ENCODE measurements at places on chromosomes 2 and 18. TPM values are rescaled to one million over a fixed set of nuclear protein-coding genes. Genes with fewer than 3 reads are reported as not detected.

The MPHOSPH10 gene
- polyA plus RNA-seq = 55.5 TPM

The NDC80 gene
- polyA plus RNA-seq = 27.6 TPM

The CNDP1 gene
- polyA plus RNA-seq = 0.86 TPM

The CYRIA gene
- 3.7 TPM for polyA plus RNA-seq

The KHK gene
- polyA plus RNA-seq = 46.4 TPM

The DSC2 gene
- 48.0 TPM for polyA plus RNA-seq

The FZD7 gene
- polyA plus RNA-seq = 72.4 TPM

The RIF1 gene
- polyA plus RNA-seq = 41.4 TPM

The MROH2A gene
- 0.13 TPM for polyA plus RNA-seq

The NPAS2 gene
- 15.3 TPM for polyA plus RNA-seq

The MREG gene
- polyA plus RNA-seq = 16.0 TPM

The DSC3 gene
- polyA plus RNA-seq = 3.4 TPM

The KIF5C gene
- polyA plus RNA-seq = 7.1 TPM

The NEU4 gene
- polyA plus RNA-seq = 2.4 TPM

The RAB6C gene
- polyA plus RNA-seq = 0.92 TPM

The MC5R gene
- 0.24 TPM for polyA plus RNA-seq

The TFCP2L1 gene
- polyA plus RNA-seq = 1.0 TPM

The GKN2 gene
- polyA plus RNA-seq = not detected

The GAL3ST2 gene
- 0.40 TPM for polyA plus RNA-seq

The CNGA3 gene
- not detected for polyA plus RNA-seq

The UCN gene
- polyA plus RNA-seq = 0.53 TPM

The BMP10 gene
- not detected for polyA plus RNA-seq

The HES6 gene
- polyA plus RNA-seq = 4.5 TPM

The CYBRD1 gene
- polyA plus RNA-seq = 32.4 TPM

The SLC9A4 gene
- 10.2 TPM for polyA plus RNA-seq

The COX7A2L gene
- 198 TPM for polyA plus RNA-seq

The SERPINB13 gene
- polyA plus RNA-seq = not detected

The CHRND gene
- polyA plus RNA-seq = 0.71 TPM

The IL1F10 gene
- not detected for polyA plus RNA-seq

The DNAJC10 gene
- polyA plus RNA-seq = 171 TPM

The TEKT4 gene
- polyA plus RNA-seq = not detected

The ANO7 gene
- polyA plus RNA-seq = 3.3 TPM

The CHRNA1 gene
- polyA plus RNA-seq = 12.3 TPM

The RGPD4 gene
- polyA plus RNA-seq = 0.03 TPM

The LMAN2L gene
- polyA plus RNA-seq = 35.9 TPM

The CCDC178 gene
- polyA plus RNA-seq = 3.3 TPM

The CPLX4 gene
- 0.14 TPM for polyA plus RNA-seq

The RESP18 gene
- polyA plus RNA-seq = not detected

The LYG2 gene
- 0.49 TPM for polyA plus RNA-seq

The TMX3 gene
- polyA plus RNA-seq = 64.9 TPM

The PLEKHH2 gene
- polyA plus RNA-seq = 35.1 TPM

The ALPI gene
- not detected for polyA plus RNA-seq

The VWC2L gene
- 0.06 TPM for polyA plus RNA-seq

The ST6GAL2 gene
- polyA plus RNA-seq = 29.4 TPM

The PCARE gene
- 0.16 TPM for polyA plus RNA-seq

The GCG gene
- not detected for polyA plus RNA-seq

The DYNAP gene
- polyA plus RNA-seq = not detected

The SERPINB11 gene
- polyA plus RNA-seq = not detected

The KYNU gene
- polyA plus RNA-seq = 6.9 TPM

The GLB1L gene
- polyA plus RNA-seq = 20.6 TPM

The IGFBP5 gene
- 490 TPM for polyA plus RNA-seq

The CABYR gene
- polyA plus RNA-seq = 5.1 TPM

The GCKR gene
- polyA plus RNA-seq = 0.16 TPM

The FRZB gene
- 11.9 TPM for polyA plus RNA-seq

The AQP12B gene
- polyA plus RNA-seq = 0.29 TPM

The C2orf92 gene
- polyA plus RNA-seq = 8.4 TPM

The RNF138 gene
- polyA plus RNA-seq = 49.8 TPM

The RIT2 gene
- not detected for polyA plus RNA-seq

The CHST9 gene
- polyA plus RNA-seq = 4.3 TPM

Data from left renal pelvis (tissue), 4 donors.